T-helper 2 cell (primary cell): ENCODE measurements at places on chromosomes 7 and 10.

DNA sequence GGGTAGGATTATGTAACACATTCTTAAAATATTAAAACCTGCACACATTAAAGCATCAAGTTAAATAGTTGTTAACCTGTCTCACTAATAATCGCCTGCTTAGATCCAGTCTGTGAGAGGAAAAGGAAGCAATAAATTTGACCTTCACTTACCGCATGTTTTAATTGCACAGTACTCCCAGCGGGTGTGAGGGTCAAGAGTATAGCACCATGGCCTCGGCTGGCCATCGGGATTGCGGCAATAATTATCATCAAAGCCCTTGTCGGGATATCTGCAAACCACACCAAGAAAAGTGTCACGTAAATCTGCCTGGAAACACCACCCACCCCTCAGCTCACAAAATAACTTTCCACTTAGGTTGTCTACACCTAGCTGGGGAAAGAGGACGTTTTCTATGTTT is 26.6 kb downstream of the HGF start:
- DNase-seq = no peak

GRCh38 chr7:128827971-128828711 is 2.1 kb upstream of the FLNC start:
- no peak for DNase-seq

GRCh38 chr7:15685358-15686294 is 857 bp downstream of the MEOX2 start:
- no peak for DNase-seq

DNA sequence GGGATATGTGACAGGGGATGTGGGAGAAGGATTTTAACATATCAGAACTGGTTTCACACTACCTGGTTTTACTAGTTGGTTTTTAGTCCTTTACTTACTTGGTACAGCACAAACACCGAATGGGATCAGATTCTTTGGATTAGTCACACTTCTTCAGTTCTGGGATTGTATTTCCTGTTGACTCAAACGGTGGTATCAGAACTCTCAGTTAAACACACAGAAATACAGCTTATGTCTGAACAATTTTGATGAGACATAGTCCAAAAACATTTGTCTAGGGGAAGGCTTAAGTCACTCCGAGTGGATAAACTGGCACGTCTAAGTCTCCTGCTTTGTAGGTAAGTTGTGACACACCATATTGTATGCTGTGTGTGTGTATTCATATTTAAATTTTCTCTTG is 480.5 kb downstream of the PHTF2 start:
- DNase-seq = no peak

DNA sequence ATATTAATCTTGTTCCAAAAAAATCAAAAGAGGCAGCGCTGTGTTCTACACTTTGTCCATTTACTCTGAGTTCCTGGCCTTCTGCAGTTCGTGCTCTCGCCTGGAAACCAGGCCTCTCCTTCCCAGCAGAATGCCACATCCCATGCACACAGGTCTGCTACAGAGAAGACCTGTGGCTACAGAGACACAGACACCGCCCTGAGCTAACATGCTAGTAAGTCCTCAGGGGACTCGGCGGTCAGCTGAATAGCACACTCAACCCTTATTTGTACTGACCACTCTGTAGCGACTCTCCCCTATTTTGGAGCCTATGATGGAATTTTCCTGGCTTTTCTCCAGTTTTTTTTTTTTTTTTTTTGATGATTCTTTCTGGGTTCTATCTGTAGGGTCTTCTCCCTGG is 12.8 kb downstream of the CREB3L2 start:
- no peak for DNase-seq
